ENCODE measurements at places on chromosomes 1 and 21.

DNA sequence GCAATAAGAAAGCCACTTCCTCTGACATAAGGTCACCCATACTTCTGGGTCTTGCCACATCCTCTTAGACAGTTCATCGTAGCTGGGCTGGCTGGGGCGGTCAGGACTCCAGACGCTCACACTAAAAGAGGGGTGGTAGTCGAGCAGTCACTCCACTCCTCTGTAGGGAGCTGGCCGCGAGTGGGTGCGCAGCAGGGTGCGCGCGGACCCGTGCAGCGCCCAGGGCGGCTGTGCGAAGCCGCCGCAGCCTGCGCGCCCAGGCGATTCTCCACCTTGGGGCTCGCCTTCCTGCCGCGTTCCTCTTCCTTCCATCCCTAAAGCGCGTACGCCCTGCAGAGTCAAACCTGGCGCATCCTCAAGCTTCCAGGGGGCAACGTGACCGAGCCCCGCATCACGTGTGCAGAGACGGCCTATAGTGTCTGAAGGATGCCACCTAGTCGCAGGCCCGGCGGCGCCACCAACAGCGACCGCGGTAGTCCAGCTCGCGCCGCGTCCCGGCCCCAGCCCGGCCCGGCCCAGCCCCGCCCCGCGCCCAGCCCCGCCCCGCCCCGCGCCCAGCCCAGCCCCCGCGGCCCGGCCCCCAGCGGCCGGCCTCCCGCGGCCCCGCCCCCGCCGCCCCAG lies 360 bp upstream of the PRDX6 start:
- peak; percentile 44 for DNase-seq

DNA sequence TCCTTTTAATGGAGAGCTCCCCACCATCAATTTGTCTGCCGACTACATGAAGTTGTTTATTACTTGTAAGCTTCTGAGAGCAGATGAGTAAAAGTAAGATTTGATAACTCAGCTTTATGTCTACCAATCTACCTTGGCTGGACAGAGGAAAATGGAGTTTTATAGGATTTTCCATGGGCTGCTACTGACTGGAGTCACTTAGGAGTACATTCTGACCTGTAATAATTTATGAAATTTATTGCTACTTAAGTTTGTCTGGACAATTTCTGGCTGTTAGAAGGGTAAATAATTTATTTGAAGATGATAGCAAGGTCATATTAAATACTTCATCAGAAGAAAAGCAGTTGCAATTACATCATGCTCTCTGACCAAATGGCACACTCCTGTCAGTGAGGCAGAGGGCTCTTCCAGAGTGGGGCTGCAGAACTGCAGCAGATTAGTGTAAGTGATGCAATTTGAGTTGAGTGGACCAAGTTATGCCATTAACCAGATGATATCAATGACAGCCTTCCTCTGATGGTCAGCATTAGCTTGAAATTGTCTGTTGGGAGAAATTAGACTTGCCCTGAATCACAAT lies 736.7 kb upstream of the PTBP2 start:
- DNase-seq, result no peak

- DNase-seq, result no peak
Measured at GRCh38 chr1:93877529-93877928, 1.5 kb downstream of the DNTTIP2 start.

DNA sequence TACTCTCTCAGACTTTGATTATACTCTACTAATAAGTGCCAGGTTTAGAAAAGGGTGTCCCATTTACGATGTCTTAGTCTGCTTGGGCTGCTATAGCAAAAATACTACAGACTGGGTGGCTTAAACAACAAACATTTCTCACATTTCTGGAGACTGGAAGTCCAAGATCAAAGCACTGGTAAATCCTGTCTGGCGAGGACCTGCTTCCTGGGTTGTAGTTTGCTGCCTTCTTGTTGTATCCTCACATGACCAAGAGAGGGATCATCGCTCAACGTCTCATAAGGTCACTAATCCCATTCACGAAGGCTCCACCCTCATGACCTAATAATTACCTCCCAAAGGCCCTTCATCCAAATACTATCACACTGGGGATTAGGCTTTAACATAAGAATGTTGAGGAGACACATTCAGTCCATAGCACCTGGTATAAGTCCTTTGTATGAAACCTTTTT lies 12.0 kb downstream of the PRDX6 start:
- no peak for DNase-seq

- no peak for DNase-seq
Measured at GRCh38 chr1:20347699-20348098, 57.0 kb downstream of the VWA5B1 start.

DNA sequence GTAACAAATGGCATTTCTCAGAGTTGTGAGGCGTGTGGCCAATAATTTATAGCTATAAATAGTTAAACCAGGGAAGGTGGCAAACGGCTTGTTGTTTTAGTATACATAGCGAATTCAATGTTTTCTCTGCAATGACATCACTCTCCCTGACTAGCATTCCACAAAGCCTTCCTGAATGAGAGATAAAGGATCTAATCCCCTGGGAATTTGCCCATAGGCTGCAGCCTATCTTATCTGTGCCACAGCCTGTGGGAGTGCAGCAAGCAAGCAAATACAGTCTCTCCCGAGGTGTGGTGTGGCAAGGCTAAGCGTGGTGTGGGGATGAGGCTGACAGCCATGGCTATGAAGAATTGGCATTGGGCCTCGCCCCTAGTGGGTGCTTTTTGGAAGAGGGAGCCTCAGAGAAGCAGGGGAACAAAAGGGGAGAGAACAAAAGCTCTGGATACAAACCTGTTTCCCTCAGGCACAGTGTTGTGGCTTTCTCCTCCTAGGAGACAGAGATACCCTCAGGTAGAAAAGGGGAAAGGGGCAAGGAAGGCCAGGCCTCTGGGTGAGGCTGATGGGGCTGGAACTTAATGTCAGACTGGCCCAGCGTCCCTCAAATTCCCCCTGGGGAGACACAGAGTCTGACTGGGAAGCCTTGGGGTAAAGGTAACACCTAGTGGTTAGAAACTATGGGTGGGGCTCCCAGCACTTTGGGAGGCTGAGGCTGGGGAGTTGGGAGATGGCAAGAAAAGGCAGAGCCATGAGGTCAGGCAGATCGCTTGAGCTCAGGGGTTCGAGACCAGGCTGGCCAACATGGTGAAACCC lies 8.9 kb downstream of the TAGLN2 start:
- DNase-seq, result no peak

GRCh38 chr1:224582041-224582440 lies 34.1 kb upstream of the CNIH3 start:
- DNase-seq, result no peak

- DNase-seq, result no peak
Measured at GRCh38 chr1:207959141-207959825, 48.4 kb upstream of the CD34 start.

DNA sequence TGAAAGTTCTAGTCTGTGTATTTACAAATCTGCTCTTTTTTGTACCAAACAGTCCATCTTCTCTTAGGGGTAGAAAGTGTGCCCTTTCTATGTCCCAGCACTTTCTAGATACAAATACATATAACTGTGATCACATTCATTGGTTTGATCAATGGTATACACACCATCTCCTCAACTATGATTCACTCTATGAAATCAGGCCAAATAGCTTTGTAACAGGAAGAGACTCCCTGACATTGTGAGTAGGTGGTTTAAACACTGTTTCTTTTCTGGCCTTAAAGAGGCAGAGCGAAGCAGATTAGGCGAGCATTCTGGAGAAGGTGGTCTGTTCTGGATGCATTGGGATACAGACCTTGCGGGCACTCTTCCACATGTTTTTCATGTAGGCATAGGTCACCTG lies 39.3 kb upstream of the EXOSC10 start:
- DNase-seq, result no peak

DNA sequence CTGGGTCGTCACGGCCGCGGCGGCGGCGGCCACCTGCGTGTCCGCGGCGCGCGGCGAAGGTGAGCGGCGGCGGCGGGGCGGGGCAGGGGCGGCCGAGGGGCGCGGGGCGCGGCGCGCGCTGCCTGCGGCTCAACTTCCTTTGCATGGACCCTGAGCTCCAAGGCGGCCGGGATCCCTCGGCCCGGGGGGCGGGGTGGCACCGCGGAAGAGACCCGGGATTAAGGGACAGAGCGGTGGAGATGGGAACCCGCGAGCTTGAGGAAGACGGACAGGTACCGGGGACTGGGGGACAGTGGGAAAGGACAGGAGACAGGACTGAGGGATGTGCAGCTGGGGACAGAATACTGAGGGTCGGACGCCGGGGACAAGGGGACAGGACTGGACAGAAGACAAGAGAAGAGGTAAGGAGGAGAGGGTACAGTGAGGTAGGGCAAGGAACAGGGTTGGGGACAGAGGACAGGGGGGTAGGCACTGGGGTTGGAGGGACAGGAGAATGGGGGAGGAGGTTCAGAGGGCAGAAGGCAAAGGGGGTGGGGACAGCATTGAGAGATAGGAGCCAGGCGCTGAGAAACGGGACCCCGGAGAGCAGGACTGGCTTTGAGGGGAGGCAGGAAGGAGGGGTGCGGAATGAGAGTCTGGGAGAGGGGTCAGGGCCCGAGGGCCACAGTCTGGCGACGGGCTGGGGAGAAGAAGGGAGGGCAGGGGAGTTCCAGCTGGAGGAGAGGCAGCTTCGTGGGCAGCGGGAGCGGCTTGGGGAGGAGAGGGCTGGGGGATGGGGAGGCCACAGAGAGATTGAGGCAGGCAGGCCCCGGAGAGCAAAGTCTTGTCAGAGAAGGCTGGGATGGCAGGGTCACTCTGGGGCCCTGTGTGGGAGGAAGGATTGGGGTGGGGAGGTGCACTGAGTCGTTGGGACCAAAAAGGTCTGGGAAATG lies 648 bp downstream of the EPHA8 start:
- DNase-seq, result no peak

Measured in stimulated activated CD8-positive, alpha-beta memory T cell treated with anti-CD3 and anti-CD28 coated beads, Interleukin-7, amount 100 ng/mL, for 1 hour (primary cell).